RPMI8226 (cell line): ENCODE measurements at places on chromosomes 4 and X.
A peak's percentile ranks its signal among the peaks of the same experiment; 100 is the strongest.

DNA sequence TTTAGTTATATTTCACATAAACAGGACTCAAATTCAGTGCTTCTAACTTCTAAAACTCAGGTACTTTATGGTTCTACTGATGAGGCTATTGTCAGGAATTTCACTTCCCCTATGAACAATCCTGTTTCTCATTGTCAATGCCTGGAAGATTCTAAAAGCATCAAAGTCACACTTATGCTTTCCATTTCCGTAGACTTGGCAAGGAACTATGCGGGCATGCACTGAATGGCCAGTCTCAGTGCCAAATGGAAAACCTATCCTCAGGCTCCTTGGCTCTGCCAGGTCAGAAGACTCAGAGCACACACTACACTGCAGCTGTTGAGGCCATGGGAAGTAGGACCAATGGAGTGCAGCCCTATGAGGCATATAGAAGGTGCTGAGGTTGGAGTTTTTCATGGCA, 97.0 kb upstream of the PTPN13 start:
- no peak for DNase-seq

GRCh38 chr4:95363559-95363925, 185.2 kb downstream of the UNC5C start:
- no peak for DNase-seq

GRCh38 chrX:133473451-133473850, 58.2 kb upstream of the GPC4 start:
- no peak for DNase-seq

GRCh38 chr4:82500435-82501153, 61.2 kb downstream of the TMEM150C start:
- DNase-seq: no peak

GRCh38 chrX:148457279-148457678, 43.1 kb upstream of the AFF2 start:
- no peak for DNase-seq

- peak; percentile 68 for DNase-seq
Observed at GRCh38 chr4:1763550-1764080, 29.5 kb upstream of the FGFR3 start.

DNA sequence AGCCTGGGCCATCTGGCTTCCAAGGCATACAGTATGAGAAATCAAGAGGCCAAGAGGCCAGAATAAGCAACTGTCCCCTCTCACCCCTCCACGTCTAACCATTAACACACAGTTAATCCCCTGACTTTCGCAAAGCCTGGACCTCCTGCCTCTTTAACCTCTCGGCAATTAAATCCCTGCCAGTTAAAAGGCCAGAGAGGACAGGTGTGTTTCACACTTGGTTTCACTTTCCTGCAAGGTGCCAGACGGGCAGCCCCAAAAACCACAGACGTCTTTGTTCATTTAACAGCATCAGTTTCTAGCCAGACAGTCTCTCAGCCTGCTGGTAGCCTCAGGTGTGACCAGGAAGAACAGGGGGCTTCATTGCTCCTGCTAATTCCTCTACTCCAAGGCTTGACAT, 91.1 kb upstream of the KIT start:
- DNase-seq: peak; percentile 89

DNA sequence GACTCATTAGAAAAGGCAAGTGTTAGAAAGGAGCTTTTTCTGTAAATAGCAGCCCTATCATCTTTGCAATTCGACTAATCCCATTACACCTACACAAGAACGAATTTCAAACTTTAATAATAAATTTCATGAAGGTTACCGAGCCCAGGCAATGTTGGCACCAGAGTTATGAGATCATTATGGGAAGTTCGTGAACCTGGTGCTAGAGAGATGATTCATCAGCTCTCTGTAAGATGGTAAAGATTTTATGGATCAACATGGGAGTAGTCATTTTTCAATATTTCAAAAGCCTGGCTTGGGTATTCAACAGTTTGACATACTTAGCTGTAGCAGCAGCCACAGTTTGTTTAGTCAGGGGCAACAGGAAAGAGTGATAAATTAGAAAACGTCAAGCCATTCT, 35.8 kb downstream of the AMELX start:
- DNase-seq: no peak

DNA sequence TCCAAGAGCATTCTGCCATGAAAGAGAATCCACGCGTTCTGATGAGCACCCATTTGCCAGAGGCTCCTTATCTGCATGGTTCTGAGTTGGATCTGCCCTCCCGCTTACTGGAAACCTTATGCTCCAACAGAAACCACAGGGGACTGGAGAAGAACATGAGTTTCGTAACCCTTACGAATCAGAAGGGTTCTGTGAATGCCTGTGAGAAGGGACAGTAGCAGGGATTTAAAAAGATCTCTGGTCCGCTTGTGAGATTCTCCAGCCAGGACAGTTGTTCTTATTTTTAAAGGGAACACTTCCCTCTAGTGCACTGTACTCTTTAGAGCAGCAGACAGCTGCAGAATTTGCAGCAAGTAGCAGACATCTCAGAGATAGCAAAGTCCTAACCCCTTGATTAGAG, 22.5 kb upstream of the CENPU start:
- no peak for DNase-seq

DNA sequence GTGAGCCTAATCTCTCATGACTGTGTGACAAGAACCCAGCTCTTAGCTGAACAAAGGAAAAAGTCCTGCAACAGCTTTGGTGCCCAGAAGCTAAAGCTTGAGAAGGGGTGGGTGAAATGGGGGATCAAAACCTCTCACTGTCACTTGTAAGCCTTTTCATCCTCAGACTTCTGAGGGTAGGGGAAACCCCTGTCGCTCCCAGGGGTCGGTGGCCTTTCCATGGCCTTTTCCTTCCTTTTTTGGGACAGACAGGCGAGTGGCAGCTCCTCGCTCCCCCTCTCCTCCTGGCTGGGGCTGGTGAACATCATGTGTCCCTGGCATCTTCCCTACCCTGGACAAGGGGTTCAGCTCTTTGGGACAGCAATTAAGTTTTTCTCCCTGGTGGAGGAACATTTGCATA, 78.2 kb downstream of the FAM47A start:
- DNase-seq: no peak

DNA sequence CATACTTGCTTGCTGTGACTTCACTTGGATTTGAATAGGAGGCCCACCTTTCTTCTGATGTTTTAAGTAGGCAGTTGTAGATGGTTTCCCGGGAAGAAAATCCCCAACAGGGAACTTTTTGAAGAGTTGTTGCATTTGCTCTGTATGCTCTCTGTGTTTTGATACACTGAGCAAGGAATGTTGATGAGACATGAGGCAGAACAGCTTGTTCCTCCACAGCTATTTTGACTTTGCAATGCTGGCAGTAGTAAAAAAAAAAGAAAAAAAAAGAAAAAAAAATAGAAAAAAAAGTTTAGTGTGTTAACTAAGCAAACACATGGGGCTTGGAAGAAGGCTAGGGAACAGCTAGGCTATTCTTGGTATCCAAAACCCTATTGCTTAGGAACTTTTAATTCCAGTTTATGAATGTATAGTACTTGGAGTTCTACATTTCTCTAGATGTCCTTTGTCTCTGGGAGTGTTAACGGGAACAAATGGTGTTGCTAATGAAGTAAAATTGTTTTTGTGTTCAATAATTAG, 23.4 kb upstream of the PAQR3 start:
- no peak for DNase-seq

GRCh38 chr4:124433044-124433443, 279.5 kb downstream of the ANKRD50 start:
- no peak for DNase-seq

GRCh38 chr4:3479358-3480101, 16.4 kb downstream of the DOK7 start:
- no peak for DNase-seq

- DNase-seq: no peak
Observed at GRCh38 chr4:45876235-45876890, 247.5 kb downstream of the GABRG1 start.

DNA sequence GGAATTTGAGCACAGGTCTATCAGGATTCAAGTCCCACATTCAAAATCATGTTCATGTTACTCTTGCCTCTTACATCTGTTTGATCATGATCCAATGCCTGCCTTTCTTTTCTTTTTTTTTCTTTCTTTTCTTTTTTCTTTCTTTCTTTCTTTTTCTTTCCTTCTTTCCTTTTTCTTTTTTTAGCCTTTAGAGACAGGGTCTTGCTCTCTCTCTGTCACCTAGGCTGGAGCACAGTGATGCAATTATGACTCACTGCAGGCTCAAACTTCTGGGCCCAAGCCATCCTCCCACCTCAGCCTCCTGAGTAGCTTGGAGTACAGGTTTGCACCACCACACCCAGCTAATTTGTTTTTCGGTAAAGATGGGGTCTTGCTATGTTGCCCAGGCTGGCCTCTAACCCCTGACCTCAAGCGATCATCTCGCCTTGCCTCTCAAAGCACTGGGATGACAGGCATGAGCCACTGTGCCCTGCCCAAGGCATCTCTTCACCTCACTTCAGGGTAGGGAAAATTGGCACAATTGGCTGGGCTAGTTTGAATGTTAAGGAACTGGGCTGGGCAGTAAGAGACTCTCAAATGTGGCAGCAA, 359.2 kb downstream of the FBXW7 start:
- no peak for DNase-seq

DNA sequence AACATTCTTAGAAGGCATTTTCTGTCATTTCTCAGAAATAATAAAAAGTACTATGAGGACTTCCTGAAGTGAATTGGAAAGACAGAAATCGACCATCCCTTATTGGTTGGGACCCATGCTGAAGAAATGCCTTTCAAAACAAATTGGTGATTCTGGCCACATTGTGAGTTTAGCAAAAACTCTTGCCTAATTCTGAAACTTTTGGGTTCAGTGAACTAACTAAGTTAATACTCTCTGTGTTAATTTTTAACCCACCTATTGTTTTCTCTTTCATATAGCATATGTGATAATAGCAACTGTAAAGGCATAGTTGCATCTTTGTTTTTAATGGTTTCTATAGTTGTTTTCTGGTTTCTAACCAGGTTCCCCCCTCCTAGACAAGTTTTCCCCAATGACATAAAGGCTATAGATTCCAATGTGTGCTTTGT, 129.3 kb upstream of the FAT1 start:
- no peak for DNase-seq

DNA sequence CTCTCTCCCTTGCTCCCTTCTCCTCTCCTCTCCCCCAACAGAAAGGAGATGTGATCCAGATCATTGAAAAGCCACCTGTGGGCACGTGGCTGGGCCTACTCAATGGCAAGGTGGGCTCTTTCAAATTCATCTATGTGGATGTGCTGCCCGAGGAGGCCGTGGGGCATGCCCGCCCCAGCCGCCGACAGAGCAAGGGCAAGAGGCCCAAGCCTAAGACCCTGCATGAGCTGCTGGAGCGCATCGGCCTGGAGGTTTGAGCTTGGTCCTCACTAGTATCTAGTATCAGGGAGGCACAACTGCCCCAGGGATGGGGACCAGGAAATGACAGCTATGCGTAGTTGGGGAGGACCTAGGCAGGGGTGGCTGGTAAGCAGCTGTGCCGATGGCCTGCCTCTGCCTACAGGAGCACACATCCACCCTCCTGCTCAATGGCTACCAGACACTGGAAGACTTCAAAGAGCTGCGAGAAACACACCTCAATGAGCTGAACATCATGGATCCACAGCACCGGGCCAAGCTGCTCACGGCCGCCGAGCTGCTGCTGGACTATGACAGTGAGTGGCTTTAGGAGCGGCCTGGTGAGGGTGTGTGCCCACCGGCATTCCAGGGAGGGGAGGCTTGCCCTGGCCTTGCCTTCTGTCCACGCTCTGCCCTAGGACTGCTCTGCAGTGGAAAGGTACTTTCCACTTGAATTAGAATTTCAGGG, 13.0 kb downstream of the SASH3 start:
- no peak for DNase-seq

DNA sequence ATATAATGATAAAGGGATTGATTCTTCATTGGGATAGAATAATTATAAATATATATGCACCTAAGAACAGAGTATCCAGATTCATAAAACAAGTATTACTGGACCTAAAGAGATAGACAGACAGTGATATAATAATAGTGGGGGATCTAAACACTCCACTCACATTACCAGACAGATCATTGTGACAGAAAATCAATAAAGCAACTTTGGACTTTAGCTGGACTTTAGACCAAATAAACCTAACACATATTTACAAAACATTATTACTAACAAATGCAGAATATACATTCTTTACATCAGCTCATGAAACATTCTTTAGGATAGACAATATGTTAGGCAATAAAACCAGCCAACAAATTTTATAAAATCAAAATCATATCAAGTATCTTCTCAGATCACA, 14.6 kb downstream of the AGTR2 start:
- DNase-seq: no peak

GRCh38 chrX:153945956-153946943, 1.8 kb upstream of the RENBP start:
- DNase-seq: no peak
